ENCODE measurements at places on chromosomes 5 and 9.

DNA sequence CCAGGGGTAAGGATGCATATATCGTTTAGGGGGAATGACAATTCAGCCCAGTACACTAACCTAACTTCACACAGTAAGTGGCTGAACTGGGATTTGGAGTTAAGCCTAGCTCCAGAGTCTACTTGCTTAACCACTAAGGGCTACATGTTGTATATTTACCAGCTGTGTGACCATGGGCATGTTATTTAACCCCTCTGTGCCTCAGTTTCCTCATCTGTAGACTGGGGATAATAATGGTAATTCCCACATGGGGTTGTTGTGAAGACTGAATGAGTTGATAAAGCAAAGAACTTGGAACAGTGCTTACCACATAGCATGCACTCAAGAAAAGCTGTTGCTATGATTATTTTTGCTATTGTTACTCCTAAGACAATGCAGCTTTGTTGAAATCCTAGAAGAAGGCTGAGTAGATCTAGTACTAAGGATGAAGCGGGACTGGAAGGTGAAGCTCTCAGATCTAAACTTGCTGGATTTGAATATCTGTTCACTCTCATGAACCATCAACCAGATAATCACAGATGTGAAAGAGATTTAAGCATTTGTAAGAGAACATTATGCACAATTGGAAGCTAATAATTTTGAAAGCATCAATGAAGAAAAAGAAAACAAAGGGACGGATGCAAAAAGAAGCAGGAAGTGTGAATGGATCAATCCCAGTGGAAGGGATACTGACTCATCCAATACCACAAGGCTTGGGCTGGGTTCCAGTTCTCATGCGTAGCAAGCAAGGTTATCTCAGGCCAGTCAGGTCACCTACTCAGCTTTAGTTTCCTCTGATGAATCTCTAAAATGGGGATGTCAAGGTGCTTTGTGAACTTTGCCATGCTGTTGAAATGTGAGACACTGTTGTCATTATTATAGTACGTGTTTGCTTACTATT is 78.5 kb upstream of the TBC1D2 start:
- DNase-seq, result no peak

DNA sequence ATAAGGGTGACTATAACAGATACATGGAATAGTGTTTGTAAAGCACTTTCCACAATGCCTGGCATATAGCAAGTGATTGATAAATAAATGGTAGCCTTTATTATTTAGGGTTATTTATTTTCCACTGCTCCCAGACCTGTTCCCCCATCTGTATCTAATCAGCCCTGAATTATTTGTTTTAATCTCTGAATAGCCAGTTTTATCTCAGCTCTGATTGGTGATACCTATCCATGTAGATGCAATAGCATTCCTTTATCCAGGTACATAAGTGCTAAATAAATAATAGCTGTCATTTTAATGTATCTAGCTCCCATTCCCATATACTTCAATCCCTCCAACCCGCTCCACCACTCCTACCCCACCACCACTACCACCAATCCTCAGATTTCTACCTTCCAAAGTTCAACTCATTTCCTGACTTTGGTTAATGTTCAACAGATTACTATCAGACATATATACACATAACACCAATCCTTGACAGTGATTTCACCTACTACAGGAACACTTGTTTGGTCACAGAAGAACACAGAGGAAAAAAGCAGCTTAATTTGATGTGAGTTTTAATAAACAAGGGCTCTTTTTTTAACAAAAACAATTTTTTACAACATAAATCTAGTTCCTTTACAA is 14.0 kb downstream of the PRKAA1 start:
- no peak for DNase-seq

DNA sequence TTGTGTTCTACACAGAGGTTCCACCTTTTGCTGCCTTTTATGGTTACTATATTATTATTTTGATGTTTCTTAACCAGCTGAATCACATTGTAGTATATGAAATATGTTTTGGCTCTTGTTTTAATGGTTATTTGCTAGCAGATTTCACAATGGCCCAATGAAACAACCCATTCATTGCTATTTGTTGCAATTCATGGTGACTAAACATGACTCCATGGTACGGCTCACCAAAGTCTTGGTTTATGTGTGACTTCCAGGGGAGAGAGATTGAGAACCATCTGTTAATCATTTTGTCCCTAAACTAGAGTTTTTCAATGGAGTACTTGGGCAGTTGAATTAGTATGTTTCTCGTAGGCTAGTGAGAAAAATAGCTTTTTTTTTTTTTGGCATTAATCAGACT is 108.4 kb downstream of the GHR start:
- DNase-seq, result no peak

DNA sequence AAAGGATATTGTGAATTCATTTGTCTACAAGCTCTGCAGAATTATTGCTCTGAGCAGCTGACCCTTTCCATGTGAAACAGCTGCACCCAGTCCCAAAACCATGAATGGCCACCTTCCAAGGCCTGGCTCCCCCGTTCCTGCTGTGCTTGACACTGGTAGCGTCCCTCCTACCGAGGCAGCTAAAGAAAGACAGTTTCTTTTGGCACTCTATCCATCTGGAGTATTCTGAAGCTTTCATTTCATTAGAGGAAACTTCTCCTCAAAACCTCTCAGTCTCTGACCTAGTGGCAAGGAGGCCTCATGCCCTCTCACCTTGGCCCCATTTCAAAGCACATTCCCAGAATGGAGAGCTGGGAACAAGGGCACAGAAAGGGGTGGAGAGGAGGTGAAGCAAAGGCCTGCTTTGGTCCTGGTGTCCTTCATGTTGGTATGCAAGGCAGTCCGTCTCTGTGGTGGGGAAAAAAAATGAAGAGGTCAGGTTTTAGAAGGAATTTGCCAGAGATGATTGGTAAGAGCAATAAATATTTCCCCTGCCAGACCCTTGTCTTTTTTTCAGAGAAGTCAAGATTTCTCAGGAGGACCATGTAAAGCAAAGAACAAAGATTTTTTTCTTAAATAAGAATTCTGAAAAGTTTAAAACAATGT is 232.0 kb downstream of the RFK start:
- no peak for DNase-seq

DNA sequence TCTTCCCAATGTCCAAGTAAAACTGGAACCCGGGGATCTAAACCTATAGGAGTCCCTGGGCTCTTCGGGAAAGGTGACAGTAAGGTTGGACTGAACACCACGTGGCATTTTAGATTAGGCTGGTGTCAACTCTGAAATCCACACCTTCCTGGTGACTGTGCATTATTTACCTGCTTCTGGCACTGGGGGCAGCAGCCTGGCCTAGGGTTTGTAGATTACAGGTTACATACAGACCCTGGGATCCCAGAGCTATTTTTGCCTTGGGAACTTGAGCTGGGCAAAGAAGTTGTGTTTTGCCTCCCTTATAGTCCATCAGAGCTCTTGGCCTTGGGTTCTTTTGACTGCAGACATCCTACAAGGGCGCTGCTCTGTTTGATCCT is 173.2 kb downstream of the DAB2IP start:
- no peak for DNase-seq

DNA sequence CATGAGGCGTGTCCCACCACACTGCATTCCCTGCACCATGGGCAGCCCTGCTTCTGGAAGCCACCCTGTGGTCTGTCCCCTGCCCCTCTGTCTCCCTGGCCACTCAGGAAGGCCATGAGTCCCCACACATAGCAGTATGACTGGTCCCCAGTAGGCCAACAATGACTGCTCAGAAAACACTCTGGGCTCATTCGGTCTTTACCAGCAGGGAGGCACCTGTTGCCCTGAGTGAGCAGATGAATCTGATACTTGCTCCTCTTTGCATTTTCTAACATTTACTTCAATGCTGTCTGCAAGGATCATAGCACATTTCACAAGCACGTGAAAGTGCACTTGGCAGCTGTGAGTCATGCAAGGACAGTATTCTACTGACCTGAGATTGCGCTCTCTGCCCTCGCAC is 365.4 kb upstream of the IRX1 start:
- no peak for DNase-seq

DNA sequence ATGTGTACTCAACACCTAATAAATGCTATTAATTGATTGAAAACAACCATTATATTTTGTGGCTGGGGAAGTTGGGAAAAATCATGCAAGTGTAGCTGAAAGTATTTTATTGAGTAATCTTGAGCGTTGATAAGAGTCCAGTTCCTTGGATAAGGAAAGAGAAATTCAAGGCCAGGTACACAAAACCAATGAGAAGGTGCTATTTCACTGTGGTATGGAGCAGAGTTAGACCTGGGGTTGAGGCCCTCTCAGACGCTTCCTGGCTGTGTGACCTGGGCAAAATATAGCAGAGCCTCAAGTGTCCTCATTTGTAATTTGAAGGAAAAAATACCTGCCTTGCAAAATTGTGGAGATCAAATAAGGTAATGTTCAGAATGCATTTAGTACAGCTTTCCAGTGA is 50.1 kb downstream of the GALNT10 start:
- DNase-seq, result no peak

GRCh38 chr9:129174102-129174723 is 3.8 kb downstream of the IER5L start:
- peak; percentile 41 for DNase-seq

DNA sequence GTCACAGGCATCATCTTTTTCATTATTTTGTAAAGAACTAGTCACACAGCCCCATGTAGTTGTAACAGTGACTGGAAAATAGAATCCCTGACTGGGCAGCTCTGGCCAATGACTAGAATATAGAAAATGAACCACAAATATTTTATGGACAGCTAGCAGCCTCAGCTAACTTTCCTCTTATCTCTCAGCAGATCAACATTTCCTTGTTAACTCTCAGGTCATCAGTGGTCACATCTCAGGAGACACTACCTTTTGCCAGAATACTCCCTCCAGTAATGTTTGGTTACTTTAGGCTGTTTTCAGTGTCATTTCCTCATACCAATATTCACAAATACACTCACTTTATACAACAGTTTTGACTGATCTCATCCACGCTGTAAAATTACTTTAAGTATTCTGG is 43.9 kb downstream of the FAM169A start:
- no peak for DNase-seq

DNA sequence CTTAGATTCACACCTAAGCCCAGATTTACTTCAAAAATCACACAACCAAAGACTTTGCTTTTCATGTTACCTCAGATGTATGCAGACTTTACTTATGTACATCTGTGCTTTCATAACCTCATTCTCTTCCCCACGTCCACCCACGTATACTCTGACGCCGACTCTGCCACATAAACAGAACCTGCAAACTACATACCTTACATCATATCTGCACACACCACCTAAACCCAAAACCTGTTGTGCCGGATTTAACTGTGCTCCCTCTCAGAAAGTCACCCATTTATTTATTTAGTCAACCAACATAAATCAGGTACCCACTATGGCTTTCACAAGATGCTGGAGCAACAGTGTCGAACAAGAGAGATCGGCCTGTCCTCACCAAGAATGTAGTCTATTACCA is 1.0 kb upstream of the DPYSL3 start:
- DNase-seq, result no peak

GRCh38 chr5:144774197-144774596 is 603.5 kb downstream of the KCTD16 start:
- no peak for DNase-seq

DNA sequence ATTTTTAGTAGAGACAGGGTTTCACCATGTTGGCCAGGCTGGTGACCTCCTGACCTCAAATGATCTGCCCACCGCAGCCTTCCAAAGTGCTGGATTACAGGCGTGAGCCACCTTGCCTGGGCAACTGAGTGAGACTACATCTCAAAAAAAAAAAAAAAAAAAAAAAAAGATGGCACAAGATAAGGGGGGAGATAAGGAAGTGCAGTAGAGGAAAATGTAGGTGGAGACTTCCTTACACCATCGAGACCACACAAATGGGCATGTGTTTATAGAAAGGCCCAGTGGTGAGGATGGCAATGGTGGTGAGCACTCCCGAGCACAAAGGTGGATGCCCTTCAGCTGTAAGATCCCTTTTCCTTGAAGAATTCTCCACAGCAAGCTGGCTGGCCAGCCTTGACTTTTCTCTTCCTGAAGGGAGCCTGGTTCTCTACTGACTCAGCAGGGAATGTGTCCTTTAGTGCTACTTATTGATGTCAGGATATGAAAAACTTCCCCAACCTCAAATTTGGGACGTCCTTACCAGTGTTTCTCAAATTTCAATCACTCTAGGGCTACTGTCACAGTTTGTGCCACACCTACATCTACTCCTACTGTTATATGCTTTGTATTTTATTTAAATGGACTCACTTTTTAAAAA is 28.2 kb downstream of the ERGIC1 start:
- no peak for DNase-seq

DNA sequence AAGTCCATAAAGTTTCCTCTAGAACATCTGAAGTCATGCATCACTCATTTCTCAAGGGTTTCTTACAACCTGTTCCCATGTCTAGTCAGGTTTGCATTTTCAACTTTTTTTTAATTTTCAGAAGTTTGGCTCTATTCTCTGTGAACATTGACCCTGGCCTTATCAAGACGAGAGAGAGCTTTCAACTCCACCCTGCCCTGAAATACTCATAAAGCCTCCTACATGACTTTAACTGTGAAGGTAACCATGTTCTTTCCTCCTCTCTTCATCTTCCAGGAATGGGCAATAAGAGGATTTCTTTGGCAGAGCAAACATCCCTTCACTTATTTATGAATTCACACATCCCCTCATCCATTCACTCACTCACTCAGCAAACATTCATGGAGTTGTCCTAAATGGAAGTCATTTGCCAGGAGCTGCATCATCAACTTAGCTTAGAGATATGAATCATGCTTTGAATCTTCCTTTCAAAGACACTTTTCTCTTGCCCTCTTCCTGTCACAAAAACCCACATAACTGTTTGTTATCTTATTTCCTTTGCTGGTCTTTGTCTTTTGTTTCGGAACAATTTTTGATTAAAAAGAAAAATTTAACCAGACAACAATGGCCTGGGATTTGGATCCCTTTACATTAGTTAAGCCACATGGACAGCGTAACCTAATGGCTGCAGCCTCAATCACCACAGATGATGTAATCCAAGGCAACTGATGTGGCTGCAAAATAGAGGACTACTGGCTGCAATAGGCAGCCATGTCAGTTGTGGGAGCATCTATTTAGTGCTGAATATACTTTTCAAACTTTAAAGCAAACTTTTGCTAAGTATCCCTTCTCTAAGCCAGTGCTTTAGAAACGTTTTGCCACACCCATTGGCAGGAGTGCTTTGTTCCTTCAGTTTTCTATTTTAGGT is 43.0 kb upstream of the GNAQ start:
- DNase-seq, result no peak

GRCh38 chr5:13503017-13503416 is 441.5 kb downstream of the DNAH5 start:
- no peak for DNase-seq

All from stimulated activated CD4-positive, alpha-beta T cell treated with anti-CD3 and anti-CD28 coated beads, Interleukin-15, amount 100 ng/mL, for 48 hours (primary cell).